ENCODE measurements at places on chromosomes 5 and 9.

DNA sequence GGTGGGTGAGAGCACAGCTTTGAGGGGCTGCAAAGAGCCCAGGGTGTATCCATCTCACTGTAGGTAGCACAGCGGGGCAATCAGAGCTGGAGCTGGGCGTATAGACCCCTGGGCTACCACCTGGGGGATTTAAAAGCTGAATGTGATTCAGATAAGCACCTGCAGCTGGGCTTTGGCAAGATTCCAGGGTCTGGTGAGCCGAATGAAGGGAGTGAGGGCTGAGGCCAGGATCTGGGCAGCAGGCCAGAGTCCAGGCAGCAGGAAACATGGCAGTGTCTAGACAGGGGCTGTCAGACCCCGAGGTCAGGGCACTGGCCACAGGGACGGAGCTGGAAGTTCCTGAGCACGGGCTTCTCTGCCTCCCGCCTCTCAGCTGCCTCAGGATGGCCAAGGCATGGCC lies 8.7 kb downstream of the ASS1 start:
- no peak for DNase-seq

DNA sequence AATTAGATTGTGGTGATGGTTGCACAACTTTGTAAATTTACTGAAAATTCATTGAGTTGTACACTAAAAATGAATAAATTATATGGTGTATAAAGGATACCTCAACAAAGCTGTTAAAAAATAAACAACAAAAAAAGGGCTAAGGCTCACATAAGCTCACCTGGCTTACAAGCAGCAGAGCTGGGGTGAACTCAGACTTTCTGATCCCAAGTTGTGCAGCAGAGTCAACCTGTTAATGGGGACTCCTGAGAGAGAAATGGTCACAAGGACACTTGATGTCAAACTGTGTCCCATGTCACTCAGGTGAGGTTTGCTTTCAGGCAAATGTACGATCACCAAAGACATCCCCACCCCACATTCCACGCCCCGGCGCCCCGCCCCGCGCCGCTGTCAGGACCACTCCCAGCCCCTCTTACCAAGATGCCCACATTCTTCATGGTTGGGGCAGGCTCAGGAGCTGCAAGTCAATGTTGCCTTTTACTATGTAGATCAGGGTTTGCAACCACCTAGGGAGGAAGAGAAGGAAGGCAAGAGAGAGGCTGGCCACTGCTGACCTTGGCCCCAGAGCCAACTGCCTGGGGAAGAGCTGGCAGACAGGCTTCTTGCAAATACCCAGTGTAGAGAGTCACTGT lies 22.4 kb upstream of the SLC36A1 start:
- peak; percentile 24 for DNase-seq

- no peak for DNase-seq
These were observed 45.3 kb upstream of the CDH9 start for GRCh38 chr5:27083449-27084415.

- no peak for DNase-seq
These were observed 8.3 kb downstream of the PAX5 start for GRCh38 chr9:37025823-37026112.

GRCh38 chr5:12672141-12672540 lies 767.9 kb upstream of the CTNND2 start:
- no peak for DNase-seq

DNA sequence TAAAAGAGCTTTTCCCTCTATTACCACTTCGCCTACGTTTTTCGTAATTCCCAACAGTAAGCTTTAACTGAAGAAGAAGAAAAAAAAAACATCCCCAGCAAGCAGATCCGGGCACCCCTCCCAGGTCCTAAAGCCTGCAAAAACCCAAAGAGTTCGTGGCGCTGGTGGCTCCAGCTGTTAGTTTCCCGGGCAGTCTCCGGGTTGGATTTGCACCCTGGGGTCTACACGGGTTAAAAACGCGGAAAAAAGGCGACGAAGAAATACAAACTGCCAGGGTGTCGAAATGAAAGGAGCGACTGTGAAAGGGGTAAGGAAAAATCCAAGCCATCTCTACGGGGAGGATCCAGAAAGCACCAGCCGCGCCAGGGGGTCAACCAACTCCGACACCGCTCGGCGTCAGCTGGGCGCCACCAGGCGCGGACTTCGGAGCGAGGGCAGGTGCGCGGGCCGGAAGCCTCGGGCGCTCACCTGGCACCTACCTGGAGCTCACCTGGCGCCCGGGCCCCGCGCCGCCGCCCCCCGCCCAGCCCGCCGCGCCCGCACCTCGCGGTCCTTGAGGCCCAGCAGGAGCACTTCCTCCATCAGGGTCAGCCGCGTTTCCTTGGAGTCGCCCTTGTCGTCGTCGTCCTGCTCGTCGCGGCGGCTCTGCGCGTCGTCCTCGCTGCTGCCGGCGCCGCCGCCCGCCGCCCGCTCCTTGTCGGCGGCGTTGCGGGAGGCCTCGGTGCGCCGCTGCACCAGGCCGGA lies 680 bp downstream of the GOLPH3 start:
- peak; percentile 55 for DNase-seq

DNA sequence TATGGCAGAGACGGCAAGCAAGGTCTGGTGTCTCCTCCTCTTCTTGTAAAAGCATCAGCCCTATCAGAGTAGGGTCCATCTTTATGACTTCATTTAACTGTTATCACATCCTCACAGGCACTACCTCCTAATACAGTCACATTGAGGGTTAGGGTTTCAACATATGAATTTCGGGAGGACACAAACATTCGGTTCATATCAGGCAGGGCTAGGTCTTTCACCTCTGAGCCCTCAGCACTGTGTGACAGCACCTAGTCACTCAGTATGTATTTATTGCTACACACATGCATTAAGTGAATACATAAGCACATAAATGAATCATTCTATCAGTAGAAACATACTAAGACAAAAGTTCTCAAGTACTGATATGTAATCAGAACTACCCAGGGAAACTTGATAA lies 9.4 kb upstream of the BTF3 start:
- no peak for DNase-seq

GRCh38 chr5:114447084-114447773 lies 85.4 kb downstream of the KCNN2 start:
- no peak for DNase-seq

GRCh38 chr5:86542532-86542931 lies 75.2 kb upstream of the COX7C start:
- no peak for DNase-seq

GRCh38 chr5:56211298-56211865 lies 21.7 kb downstream of the ANKRD55 start:
- DNase-seq, result peak; percentile 80

All from ELF-1 (cell line).